Esophagus muscularis mucosa (tissue), 4 donors: ENCODE measurements at places on chromosomes 7 and 10. TPM values are rescaled to one million over a fixed set of nuclear protein-coding genes. Genes with fewer than 3 reads are reported as not detected.

GRCh38 chr10:77299320-77299719, 338.3 kb downstream of the KCNMA1 start:
- no peak for DNase-seq

DNA sequence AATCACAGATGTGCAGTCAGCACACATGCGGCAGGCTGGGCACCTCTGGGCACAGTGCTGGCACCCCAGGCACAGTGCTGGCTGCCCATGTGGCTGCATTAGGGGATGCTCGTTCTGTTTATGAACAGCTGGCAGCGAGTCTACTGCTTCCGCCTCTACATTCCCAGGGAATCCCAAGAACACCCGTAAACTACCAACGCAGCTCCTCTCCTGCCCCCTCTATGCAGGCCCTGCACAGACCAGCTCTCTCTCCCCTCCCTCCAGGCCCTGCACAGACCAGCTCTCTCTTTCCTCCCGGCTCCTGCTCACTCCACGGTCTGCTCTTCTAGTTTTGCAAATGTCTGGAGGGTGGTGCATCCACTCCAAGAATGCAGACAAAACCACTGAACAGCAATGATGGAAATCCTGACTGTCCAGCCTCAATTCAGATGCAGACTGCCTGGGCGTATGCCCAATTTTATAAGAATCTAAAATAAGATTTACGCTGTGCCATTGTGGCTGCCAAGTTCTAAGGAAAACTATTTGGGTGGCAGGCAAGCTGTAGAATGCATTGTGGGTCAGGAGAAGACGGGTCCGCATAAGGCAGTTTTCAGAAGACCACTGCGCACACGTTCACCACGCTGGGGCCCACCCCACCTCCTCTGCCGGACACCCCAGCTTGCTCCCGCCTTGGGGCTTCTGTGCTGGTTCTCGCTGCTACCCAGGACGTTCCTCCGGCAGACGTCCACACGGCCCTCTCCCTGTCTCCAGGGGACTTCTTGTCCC, 234.6 kb downstream of the ZMYND11 start:
- DNase-seq = no peak

- DNase-seq = no peak
Measured at GRCh38 chr10:22259280-22259679, 41.5 kb upstream of the EBLN1 start.

- no peak for DNase-seq
Measured at GRCh38 chr10:64303566-64303965, 782.4 kb downstream of the REEP3 start.

DNA sequence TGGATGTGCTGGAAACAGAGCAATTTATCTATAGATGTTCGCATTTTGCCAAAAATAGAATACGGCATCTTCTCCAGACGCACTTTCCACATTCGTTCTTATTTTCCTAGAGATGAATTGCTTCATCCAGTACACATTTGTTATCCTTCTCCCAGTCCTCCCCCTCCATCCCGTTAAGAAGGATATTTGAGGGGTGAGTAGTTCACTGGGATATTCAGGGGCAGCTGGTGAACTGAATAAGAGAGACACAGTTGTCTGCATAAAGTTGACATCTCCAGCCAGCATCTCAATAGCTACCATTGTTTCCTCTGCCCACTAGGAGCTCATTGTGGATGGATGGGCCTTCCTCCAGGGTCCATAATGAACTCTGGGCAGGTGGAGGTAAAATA, 456.8 kb upstream of the NRP1 start:
- DNase-seq = no peak

- no peak for DNase-seq
Measured at GRCh38 chr10:110392868-110393740, 88.4 kb upstream of the SMNDC1 start.

The BET1 gene
- 11.9 TPM for total RNA-seq

The INSIG1 gene
- 63.5 TPM for total RNA-seq

The SEC61G gene
- total RNA-seq = 203 TPM

The GRM8 gene
- not detected for total RNA-seq

The STMP1 gene
- 8.8 TPM for total RNA-seq

The CACNB2 gene
- total RNA-seq = 108 TPM

The EFCAB10 gene
- not detected for total RNA-seq
